ENCODE measurements at places on chromosomes 11 and 22. TPM values are rescaled to one million over a fixed set of nuclear protein-coding genes. Genes with fewer than 3 reads are reported as not detected.

OR4C15 gene
- total RNA-seq, result not detected

RFPL2 gene
- total RNA-seq, result not detected

PRODH gene
- 2.8 TPM for total RNA-seq

SGSM1 gene
- 18.2 TPM for total RNA-seq

MPEG1 gene
- 1.6 TPM for total RNA-seq

ENTHD1 gene
- not detected for total RNA-seq

GPHA2 gene
- total RNA-seq, result not detected

UBQLN3 gene
- total RNA-seq, result 1.3 TPM

BIK gene
- not detected for total RNA-seq

OPCML gene
- 76.7 TPM for total RNA-seq

All from parietal lobe (tissue), 2 donors.